ENCODE measurements at places on chromosomes 16 and 17.

DNA sequence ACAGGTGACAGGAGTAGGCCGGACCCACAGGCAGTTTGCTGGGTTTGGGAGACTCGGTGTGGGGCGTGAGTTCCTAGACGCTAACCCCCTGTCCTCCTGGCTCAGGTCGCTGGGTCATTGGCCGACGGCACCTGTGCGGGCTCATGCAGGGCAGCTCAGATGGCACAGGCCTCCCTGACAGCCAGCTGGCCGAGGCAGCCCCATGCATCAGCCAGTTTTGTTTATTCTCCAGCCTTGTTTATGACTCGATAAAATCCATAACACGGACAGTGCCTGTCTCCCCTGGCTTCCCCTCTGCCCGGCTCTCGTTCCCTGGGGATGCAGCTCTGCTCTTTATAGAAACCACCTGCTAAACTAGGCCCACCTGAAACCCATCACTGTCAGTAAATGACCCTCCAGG, 46.0 kb downstream of the SDK2 start:
- DNase-seq: no peak

DNA sequence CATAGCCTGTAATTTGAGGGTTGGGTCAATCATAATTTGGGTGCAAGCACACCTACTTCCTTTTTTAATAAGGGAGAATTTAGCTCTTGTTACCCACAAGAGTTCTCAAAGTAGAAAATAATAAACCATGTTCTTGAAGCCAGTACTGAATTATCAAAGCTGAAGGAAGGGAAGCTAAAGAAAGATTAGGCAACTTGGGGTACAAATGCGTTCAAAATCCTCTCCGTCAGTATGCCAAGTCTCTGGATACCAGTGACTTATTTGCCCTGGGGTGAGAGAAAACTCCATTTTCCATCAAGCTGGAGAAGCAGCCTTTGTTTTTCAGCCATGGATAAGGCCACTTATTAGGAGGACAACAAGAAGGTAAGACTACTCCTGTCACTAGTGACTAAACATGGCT, 23.5 kb upstream of the DHRS13 start:
- DNase-seq: no peak

GRCh38 chr17:55513885-55514590, 2.8 kb upstream of the SMIM36 start:
- peak; percentile 63 for DNase-seq

- no peak for DNase-seq
Measured at GRCh38 chr17:30352240-30352814, 18.5 kb upstream of the TMIGD1 start.

- no peak for DNase-seq
Measured at GRCh38 chr17:2860045-2860444, 63.8 kb downstream of the RAP1GAP2 start.

- DNase-seq: no peak
Measured at GRCh38 chr17:75116737-75117136, 7.0 kb downstream of the ARMC7 start.

- DNase-seq: no peak
Measured at GRCh38 chr16:8320131-8320530, 270.2 kb downstream of the TMEM114 start.

DNA sequence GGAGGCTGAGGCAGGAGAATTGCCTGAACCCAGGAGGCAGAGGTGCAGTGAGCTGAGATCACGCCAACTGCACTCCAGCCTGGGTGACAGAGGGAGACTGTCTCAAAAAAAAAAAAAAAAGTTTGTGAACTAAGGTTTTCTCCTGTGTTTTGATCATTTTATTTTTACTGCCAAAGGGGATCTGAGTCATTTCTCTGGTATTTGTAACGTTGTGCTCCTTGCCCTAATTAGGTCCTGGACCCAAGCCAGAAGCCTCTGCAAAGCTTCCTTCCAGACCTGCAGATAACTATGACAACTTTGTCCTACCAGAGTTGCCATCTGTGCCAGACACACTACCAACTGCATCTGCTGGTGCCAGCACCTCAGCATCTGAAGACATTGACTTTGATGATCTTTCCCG, 32.1 kb downstream of the IST1 start:
- DNase-seq: no peak

- no peak for DNase-seq
Measured at GRCh38 chr17:73065376-73065775, 27.1 kb downstream of the SLC39A11 start.

GRCh38 chr17:41919165-41919817, 540 bp upstream of the ACLY start:
- no peak for DNase-seq

DNA sequence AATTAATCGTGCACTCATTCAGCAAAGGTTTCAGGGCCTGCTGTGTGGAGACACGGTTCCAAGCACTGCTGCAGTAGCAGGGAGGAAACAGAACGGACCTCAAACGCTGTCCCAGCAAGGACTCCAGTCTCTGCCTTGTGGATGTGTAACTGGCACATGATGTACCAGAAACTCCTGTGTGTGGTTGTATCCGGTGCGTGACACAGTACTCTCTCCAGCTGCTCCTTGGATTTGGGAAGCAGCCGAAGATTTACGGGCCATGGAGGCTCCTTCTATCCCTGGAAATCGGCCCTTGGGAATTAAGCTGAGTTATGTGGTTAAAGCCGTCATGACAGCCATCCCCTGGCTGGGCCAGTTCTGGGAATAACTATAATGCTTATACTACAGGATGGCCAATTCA, 8.5 kb upstream of the ANKRD11 start:
- no peak for DNase-seq

GRCh38 chr17:27978689-27979175, 63.7 kb upstream of the NLK start:
- DNase-seq: no peak

- no peak for DNase-seq
Measured at GRCh38 chr16:19879241-19879792, 5.3 kb downstream of the GPRC5B start.

DNA sequence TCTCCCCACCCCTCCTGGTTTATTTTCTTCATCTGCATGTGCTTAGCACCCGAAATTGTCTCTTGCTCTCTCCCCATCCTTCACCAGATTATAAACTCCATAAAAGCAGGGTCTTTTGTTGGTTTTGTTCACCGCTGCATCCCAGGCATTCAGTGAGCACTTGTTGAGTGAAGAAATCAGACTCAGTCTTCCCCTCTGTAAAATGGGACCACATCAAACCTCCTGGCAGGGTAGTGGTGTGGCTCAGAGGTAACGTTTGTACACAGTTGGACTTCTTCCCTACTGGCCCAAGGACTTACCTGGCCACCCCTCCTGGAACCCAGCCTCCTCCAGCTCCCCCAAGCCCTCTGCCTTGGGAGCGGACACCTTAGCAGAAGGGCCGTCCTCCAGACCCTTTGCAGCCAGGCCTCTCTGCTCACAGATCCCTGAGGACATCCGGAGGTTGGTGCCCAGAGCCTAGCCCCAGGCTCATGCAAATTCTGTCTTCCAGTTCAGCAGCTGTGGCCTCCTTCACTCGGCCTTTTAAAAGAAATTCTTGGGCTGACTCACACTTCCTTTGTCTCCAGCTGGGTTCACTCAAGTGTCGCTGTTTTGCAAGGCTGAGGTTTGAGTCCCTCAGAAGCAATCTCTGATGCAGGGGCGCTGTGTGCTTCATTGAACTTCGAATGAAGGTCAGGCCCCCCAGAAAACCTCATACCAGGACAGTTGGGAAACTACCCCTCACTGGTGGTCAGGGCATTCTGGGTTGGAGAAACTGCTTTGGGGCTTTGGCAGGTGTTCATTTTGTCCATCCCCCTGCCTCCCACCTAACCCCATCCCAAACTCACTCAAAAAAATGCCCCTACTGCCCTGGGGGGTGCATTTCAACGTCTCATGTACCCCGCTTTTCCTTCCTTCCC, 16.8 kb upstream of the RMI2 start:
- DNase-seq: peak; percentile 86

DNA sequence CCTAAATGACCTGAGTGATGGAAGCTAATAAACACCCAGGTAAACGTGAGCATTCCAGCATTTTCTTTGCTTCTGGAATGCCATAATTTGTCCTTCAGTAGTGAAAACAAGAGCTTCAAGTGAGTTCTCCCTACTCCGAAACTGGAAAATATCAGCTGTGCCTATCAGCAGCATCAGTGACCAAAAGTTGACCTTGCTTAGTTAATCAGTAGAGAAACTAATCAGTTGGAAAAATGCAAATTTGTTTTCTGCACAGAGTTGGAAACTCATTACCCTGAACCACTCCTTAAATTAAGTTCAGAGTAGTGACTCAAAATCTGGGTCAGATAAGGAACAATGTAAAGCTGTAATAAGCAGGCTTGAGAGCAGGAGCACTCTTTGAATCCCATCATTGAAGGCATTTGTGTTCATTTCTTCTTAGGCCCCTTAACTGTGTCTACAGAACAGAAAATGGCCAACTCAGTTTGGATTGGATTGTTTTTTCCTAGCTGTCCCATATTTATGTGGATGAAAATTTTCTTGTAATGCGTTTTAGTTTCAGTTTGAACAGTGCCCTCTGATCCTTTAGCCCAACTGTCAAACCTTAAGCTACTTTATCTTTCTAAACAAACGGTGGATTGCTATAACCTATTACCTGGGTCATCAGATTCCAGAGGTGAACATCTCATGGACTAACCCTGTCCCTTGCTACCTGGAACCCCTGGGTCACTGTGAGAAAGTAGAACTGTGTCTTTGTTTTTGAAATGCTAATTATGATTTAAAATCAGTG, 290.4 kb downstream of the TOX3 start:
- no peak for DNase-seq

DNA sequence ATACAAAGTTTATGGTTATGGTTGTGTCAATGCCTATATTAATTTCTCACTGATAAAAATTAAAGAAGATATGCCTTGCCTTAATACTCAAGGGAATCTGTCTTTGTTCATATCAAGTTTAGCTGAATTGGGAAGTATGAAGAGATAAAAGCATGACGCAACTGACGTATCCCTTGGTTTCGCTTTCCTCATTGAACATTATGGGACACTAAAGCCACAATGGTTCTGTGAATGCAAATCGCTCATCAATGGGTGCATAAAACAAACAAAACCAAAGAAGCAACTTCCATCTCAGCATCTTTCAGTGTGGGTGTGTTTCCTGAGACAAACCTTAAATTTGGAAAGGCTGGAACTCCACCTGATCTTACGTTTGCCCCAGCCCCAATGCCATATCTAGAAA, 108.2 kb downstream of the NPIPB5 start:
- no peak for DNase-seq

GRCh38 chr17:77423589-77424451, 283.1 kb downstream of the SEC14L1 start:
- DNase-seq: no peak

- no peak for DNase-seq
Measured at GRCh38 chr16:57614536-57614935, 13.9 kb upstream of the ADGRG1 start.

- DNase-seq: no peak
Measured at GRCh38 chr17:82882715-82883418, 43.0 kb upstream of the ZNF750 start.

GRCh38 chr17:57518587-57519581, 226.2 kb downstream of the CCDC182 start:
- DNase-seq: no peak

DNA sequence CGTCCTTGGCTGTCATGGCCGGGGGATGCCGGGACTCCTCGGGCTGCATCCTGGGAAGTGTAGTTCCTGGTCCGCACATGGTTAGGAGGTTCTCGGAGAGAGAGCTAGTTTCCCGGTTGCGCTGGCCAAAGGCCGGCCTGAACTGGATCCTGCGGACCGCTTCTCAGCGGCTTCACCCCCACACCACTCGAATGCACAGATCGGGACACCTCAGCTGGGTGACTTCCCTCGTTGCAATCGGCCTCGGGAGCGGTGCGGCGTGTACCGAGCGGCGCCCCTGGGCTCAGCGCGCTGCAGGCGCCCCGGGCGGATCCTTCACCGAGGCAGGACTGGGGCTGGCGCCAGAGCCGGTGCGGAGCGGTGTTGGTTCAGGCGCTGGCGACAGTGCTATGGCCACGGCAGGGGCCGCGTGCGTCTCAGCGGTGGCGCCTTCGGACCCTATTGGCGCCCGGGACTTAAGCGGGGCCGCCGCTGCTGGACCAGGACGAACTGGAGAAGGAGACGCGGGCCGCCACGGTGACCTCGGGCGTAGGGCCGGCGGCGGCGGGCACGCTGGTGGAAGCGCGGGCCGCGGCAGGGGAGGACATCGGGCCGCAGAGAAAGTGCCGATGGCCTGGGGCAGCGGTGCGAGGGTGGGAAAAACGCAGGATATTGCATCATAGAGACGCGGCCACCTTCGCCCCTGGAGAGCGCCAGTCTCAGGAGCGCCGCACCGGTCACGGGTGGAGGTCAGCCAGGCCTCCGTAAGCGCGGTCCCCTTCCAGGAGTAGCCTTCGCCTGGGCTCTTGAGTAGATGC, 11.4 kb downstream of the ZNF629 start:
- DNase-seq: peak; percentile 92

GRCh38 chr17:36890398-36891168, 46.7 kb upstream of the LHX1 start:
- no peak for DNase-seq

DNA sequence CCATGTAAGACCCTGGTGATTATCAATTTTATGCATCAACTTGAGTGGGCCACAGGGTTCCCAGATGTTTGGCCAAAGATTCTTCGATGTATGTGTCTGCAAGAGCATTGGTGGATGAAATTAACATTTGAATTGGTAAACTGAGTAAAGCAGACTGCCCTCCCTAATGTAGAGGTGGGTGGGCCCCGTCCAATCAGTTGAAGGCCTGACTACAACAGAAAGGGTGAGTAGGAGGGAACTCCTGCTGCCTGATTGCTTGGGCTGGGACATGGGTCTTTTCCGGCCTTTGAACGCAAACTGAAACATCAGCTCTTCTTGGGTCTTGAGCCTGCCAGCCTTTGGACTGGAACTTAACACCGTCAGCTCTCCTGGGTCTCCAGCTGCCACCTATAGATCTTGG, 90.6 kb downstream of the BMERB1 start:
- DNase-seq: no peak

GRCh38 chr16:81185416-81185815, 53.1 kb upstream of the BCO1 start:
- no peak for DNase-seq

DNA sequence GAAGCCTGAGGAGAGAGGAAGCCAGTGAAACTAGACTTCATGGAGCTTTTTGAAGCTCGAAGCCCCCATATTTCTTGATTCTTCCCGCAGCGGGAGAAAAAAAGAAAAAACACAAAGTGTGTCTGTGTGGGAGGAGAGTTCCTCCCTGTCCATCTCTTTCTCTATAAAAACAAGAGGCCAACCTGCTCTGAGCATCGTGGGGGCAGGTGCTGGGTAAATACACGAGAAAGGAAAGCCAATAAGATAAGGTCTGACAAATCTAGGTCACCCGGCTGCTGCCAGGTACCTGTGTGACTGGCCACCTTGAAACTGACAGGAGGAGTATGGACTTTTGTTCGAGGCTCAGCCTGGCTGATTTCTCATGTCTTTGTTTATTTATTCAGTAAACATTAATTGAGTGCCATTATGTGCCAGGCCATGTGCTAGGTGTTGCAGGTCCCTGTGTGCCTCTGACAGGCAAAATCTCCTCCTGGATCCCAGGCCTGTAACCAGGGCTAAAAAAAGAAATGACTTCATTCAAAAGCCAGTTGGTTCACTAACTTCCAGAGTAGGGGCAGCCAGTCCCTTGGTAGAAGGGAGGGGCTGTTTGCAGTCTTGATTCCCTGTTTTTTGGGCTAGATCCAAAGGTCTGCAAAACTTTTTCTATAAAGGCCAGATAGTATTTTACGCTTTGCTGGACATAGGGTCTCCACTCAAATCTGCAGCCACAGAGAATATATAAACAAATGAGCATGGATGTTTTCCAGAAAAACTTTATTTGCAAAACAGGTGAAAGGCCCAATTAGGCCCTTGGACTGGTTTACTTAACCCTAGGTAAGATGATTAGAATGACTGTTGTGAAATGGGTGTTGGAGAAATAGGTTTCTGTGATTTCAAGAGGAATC, 35.6 kb downstream of the YPEL2 start:
- DNase-seq: no peak

Data from GM13976 (cell line).